Activated gamma-delta T cell treated with anti-CD3 and anti-CD28 coated beads, Interleukin-2, amount 50 U/mL, for 16 hours (primary cell): ENCODE measurements at places on chromosomes 1 and 21.
A peak's percentile ranks its signal among the peaks of the same experiment; 100 is the strongest.

GRCh38 chr1:76585980-76586674 lies 281.2 kb upstream of the ST6GALNAC5 start:
- no peak for DNase-seq

GRCh38 chr1:55214212-55214933 lies 791 bp downstream of the USP24 start:
- DNase-seq = peak; percentile 22

GRCh38 chr21:39805983-39806382 lies 61.0 kb downstream of the IGSF5 start:
- DNase-seq = no peak

DNA sequence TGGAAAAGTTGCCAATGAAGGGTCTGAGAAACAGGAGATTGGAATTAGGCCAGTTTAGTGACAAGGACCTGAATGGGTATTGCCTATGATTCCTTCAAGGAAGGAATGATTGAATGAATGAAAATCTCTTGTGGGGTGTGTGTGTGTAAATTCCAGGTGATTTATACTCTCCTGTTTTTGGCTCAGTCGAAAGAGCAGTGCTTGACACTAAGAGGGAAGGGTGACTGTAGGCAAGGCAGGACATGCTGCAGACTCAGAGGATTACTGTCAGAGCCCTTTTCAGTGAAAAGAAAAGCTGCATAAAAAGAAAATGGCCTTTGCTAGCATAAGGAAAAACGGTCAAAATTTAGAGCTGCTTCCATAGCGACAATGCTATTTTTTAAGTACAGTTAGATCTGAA lies 30.1 kb downstream of the C1orf21 start:
- no peak for DNase-seq

- no peak for DNase-seq
Measured at GRCh38 chr1:14500041-14500440, 98.4 kb upstream of the KAZN start.

GRCh38 chr1:36323636-36324352 lies at the start of gene EVA1B:
TSS of gene EVA1B (minus strand) at chr1:36323645. CDS start at chr1:36323037, 608 bp downstream.
- no peak for DNase-seq

DNA sequence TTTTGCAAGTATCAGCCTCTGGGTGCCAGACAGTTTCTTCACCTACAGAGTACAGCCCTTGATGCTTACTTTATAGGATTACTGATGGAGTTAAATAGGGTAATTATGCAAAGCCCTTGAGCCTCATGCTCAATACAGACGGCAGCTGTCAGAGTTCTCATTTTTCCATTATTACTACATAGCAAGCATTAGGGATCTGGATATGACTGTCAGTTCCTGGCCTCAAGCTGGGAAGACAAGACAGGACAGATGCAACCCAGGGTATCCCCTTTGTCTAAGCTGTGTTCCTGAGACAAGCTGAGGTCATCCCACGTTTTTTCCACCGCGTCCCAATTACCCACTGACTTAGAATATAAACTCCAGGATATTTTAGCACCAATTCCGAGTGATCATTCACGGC lies 94.4 kb downstream of the SLC35F3 start:
- DNase-seq = no peak

- no peak for DNase-seq
Measured at GRCh38 chr1:35939484-35939883, 8.6 kb downstream of the AGO3 start.

GRCh38 chr1:35845766-35846165 lies 37.2 kb upstream of the AGO1 start:
- DNase-seq = no peak

DNA sequence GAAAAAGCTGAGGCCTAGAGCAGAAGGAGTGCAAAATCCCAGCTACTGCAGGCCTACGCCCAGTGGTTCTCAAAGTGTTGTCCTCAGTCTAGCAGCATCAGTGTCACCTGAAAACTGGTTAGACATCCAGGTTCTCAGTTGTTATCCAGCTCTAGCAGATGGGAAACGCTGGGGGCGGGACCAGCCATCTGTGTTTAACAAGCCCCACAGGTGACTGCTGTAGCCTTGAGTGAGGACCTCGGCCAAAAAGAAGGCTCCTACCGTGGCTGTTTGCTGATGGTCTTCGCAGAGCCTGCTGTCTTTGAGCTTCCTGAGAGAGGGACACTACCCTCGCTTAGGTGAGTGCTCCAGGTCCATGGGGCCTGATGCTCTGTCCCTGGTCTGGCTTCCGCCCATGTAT lies 69.7 kb downstream of the LRRN2 start:
- DNase-seq = no peak

DNA sequence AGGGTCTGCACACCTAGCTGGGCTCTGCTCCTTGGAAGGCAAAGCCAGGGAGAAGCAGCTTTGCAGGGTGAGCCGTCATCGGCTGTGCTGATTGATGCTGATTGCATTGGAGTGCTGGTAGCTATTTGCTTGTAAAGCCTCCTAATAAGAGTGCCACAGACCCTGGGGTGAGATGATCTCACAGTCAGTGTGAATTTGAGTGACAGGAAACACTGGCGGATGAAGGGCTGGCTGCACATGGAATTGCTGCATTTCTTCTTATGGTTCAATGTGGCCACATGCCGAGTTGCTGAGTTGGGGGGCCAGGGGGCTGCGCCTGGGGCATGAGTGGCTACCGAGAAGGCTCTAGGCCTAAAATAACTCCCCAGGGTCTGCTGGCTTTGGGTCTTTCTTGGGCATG lies 138.2 kb upstream of the CACNA1E start:
- no peak for DNase-seq

DNA sequence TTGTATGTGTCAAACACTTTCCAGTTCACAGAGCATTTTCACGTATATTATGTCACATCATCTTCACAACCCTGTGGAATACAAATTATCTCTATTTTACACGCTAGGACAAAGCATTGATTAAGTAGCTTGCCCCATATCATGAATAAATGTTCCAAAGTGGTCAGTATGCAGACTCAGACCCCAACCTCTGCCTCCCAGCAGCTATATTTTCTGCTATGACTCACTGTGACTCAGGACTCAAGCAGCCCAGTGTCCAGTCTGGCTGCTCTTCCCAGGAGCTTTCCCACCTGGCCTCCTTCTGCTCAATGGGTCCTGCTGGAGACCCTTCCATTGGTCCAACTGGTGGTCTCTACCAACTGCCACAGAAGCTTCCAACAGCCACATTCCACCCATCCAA lies 56.0 kb upstream of the RAP1A start:
- DNase-seq = no peak

DNA sequence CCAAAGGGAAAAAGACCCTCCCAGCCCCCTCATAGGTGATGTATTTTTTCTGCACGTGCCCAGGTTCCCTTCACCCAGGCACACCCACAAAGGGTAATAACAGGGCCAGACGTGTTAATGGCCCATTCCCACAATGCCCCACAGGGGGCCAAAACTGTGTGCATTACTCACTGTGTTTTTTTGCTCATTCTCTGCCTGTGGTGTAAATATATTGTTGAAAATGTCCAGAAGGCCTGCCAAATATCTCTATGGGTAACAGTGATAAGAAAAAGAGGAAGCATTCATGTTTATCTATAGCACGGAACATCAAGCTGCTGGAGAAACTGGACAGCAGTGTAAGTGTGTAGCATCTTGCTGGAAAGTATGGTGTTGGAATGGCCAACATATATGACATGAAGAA lies 21.9 kb downstream of the RHEX start:
- DNase-seq = no peak

- DNase-seq = no peak
Measured at GRCh38 chr21:33884376-33885171, 31.0 kb downstream of the ATP5PO start.

DNA sequence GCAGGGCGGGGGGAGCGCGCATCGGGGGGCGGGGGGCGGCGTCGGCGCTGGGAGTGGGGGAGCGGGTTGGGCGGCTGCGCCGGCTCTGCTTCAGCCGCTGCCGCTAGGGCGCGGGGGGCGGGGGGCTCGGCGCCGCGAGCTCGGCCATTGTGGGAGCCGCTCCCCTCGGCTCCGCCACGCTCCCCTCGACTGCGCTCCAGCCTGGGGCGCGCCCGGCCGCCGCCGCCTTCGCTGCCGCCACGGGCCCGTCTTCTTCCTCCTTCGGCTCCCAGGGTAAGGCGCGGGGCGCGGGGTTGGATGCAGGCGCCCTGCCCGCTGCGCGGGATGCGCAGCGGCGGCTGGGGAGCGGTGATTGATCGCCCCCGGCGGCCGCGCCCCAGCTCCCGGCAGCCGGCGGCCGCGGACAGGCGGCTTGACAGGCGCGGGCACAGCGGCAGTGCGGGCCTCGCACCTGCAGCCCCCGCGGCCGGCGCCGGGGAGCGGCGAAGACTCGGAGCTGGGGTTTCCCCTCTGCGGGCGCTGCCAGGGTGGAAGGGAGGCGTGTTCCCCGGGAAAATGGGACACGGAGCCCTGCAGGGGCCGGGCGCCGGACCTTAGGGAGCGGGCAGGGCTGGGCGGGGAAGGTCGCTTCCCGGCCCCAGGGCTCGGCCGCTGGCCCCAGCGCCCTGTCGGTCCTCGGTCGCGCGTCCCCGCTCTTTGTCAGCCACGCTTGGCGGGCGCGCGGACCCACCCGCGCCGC lies 55.3 kb downstream of the NDUFS5 start:
- DNase-seq = no peak

- DNase-seq = no peak
Measured at GRCh38 chr1:213570487-213570886, 417.3 kb upstream of the PROX1 start.

DNA sequence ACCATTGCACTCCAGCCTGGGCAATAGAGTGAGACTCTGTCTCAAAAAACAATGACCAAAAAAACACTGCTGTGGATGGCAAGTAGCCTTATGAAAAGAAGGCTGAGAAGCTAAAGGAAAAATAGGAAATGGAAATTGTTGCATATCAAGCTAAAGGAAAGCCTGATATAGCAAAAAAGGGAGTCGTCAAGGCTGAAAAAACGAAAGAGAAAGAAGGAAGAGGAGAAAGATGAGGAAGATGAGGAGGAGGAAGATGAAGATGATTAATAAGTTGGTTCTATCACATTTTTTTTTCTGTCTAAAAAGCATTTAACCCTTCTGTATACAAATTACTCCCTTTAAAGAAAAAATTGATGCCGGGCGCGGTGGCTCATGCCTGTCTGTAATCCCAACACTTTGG lies 10.2 kb upstream of the PRDX1 start:
- DNase-seq = no peak

- no peak for DNase-seq
Measured at GRCh38 chr1:82059959-82060358, 259.2 kb downstream of the ADGRL2 start.

DNA sequence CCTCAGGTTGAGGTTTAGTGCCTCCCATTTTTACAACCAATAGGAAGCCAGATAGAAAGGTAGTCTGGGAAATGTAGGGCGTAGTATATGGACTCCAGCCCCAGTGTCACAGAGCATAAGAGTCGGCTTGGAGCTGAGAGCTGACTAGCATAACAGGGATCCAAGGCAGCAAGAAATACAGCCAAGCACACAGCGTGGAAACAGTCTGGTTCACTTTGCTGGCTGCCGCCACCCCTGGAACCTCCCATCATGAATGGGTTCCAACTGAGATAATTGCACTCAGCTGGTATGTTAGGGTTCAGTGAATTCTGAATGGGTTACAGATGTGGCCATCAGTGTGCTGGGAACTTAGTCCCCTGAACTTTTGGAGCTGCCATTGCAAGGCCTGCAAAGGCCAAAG lies 76.7 kb upstream of the GPR88 start:
- no peak for DNase-seq

GRCh38 chr1:87872692-87873091 lies 544.0 kb downstream of the LMO4 start:
- DNase-seq = no peak

- DNase-seq = no peak
Measured at GRCh38 chr1:115832651-115833050, 8.3 kb downstream of the NHLH2 start.

DNA sequence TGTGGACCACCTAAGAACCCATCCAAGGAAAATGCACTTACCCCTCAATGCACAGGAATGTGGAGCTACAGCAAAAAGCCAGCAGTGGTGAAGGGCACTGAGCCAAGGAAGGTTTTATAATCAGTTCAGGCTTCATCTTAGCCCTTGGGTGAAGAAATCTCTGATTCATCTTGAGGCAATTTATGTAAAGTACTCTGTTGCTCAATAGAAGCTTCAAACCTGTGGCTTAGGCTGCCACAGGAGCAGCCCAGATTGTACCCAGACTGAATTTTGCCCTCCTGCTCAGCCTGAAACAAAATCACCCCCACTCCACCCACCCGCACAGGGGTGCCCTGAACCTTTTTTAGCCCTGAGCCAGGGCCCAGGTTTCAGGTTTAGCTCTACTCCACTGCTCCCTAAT lies at the start of gene S100A12:
Gene S100A12 (minus strand): TSS at position 111 of the 400 bp plus-strand sequence. CDS start 1,029 bp downstream, outside the sequence.
- DNase-seq = no peak

- DNase-seq = no peak
Measured at GRCh38 chr1:177863796-177864195, 106.1 kb downstream of the SEC16B start.

DNA sequence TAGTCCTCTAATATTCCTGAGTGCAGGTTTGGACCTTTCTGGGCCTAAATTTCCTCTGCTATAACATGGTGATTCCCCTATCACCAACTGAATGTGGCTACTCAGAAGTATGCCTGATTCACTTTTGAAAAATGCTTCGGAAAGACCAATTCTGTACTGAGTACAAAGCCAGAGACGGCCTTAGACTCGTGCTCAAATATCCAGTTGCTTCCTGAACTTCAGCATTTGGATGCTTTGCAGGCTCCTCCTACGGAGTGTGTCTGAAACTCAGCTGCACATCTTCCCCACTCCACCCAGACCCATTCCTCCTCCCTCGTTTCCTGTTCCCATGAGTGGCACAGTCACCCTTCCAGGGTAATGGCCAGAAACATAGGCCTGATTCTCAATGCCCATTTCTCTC lies 98.4 kb upstream of the GADD45A start:
- DNase-seq = no peak
